ENCODE measurements at places on chromosomes 7 and 10.

DNA sequence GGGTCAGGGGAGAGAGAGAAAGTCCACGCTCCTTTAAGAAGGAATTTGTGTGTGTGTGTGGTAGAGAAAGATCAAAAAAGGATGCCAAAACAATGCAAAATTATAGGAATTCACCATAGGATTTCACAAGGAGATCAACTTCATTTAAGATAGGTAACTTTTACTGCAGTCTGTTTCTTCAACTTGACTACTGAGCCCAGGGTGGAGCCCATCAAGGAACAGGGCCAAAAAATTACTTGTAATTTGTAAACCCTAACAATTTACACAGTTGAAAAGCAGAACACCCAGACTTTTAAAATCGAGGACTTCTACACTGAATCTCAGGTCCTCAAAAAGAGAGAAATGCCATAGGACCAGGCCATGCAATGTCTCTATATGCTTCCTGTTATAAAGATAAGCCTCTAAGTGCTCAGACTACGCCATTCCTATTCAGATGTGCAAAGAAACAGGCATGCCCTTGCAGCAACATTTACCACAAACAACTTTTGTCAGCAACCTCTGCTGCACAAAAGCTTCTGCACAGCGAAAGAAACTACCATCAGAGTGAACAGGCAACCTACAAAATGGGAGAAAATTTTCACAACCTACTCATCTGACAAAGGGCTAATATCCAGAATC is 10.6 kb upstream of the GIMAP4 start:
- no peak for DNase-seq

- no peak for DNase-seq
Observed at GRCh38 chr10:83954193-83954799, 185.0 kb upstream of the GHITM start.

- peak; percentile 16 for DNase-seq
Observed at GRCh38 chr7:135320268-135320667, 86.6 kb downstream of the STRA8 start.

GRCh38 chr7:5296015-5296610 is 13.4 kb downstream of the SLC29A4 start:
- no peak for DNase-seq

- no peak for DNase-seq
Observed at GRCh38 chr10:71835671-71836595, 15.1 kb downstream of the PSAP start.

DNA sequence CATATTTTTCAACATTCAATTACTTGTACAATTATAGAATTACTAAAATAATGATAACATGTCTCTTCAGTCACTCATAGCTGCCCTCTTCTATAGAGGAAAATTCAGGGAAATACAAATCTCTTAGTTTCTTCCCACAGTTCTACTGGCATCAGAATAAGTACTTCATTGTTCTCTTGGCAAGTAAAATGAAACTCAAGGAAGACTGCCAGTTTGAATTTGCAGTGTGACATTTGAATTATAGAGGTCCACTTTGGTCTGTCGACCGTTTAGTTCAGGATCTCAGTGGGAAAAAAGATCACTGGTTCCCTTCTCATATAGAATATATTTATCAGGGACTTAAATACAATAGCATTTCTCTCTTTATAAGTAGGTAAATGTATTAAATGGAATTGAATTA is 114.5 kb downstream of the PON1 start:
- DNase-seq, result no peak

- DNase-seq, result no peak
Observed at GRCh38 chr10:76542307-76542930, 1095.2 kb downstream of the KCNMA1 start.

GRCh38 chr10:31274310-31274709 is 44.7 kb upstream of the ZEB1 start:
- DNase-seq, result no peak

DNA sequence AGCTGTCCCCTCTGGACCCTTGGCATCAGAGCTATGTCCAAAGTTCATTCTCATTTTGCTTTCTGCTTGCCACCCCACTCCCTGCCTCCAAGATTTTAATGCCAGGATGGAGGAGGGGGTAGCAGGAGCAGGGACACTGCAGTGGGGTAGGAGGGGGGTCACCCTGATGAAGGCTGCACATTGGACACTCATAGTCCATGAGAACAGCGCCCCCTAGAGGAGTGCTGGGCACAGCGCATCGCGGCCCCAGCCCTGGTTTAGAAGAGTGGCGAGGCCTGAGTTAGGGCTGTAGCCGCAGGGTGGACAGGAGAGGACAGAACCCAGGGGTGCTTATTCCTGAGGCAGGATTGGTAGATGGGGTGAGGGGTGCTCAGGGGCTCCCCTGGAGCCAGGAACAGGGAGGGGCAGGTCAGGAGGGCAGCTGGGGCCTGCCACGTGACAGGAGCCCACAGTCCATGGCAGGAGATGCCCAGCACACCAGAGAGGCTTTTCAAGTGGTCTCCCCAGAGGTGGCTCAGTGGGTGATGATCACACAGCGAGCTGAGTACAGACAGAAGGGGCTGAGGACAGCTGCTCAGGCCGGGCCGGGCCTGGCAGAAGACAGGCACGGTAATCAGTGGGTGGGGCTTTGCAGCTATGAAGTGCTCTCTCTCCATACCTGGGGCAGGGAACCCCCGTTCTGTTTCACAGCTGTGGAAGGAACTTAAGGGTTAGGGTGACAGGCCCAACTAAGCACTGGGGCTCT is 71.4 kb downstream of the NEURL1 start:
- DNase-seq, result no peak

- DNase-seq, result no peak
Observed at GRCh38 chr10:5794236-5794635, 19.0 kb downstream of the GDI2 start.

DNA sequence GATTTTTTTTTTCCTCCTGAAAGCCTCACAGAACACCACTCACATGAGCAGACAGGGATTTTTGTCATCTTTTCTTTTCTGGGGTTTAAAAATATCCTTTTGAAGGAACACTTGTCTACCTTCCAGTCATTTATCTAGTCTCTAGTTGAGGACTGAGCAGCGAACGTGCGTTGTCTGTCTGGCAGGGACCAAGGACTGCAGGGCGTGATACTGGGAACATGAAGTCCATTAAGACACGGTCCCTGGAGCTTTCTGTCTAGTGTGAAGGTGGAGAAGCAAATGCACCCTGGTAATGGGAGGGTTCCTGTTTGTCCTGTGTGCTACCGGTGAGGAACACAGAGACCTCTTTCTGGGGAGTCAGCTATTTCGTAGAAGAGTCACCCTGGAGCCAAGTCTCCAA is 207.4 kb downstream of the TMEM178B start:
- DNase-seq, result no peak

DNA sequence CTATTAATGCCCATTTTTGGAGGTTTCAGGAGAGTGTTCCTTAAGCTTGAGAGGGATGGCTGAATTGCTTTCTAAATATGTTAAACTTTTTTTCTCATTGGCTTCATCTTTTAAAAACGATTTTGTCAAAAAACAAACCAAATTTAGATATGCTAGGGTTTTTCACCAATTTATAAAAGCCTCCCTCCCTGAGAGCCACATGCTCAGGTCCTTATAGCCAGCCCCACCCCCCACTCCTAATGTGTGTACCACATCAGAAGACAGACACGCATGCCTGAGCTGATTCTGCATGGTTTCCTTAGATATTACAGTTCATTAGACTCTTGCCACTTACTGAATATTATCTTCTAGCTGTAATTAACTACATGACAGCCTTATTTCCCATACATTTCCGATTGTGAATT is 2.0 kb downstream of the CUL1 start:
- DNase-seq, result no peak

DNA sequence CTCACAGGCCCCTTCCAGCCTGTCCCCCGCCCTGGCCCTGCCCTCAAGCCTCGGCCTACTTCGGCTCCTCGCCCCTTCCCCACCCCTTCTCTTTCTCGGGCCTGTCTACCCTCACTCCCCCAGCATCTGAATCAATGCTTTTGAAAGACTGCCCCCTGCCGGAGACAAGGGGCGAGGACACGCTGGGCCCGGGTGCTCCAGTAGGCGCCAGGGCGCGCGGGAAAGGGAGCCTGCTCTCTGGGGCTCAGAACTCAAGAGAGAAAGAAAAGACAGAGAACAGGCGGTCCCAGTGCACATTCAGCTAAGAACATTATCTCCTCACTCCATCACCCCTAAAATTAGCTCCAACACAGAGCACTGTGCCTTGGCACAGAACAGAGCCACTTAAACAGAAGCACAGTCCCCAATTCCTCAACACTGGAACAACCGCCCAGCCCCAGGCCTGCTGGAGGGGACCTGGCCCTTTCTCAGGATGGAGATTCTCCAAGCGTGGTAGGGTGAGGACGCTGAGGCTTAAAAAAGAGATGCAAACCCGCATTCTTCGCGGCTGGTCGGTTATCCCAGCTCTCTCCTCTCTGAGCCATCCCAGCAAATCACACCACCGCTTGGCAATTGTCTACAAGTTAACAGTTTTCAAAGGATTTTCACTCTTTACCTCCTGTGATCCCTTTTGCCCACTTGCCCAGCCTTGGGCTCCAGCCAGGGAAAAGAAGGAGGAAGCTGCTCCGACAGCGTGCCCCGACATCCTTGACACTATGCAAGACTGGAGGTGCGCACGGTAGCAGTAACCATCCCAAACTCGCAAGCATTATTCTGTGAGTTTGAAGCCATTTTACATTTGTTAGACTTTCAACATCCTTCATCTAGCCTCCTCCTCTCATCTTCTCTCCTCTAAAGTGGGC is 2.1 kb downstream of the GIGYF1 start:
- peak; percentile 68 for DNase-seq

- DNase-seq, result no peak
Observed at GRCh38 chr10:95880704-95881103, 27.1 kb upstream of the CC2D2B start.

DNA sequence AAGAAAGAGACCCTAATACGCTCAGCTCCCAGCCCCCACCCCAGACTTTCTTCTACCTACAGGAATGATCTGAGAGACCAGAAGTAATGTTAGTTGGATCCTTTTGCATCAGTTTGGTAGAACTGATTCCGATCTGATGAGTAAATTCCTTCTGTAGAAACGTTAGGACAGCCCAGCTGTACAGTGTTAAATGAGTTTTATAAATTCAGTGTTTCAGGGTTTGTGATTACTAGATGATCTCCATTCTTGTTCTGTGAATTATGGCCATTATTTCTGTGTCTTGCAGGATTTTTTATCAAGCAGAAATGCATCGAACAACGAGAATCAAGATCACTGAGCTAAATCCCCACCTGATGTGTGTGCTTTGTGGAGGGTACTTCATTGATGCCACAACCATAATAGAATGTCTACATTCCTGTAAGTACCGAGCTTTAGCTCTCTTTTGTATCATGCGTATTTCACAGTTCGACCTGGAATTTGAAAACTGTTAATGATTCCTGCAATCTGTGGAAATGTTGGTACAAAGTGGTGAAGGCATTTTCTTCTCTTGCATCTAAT is 5.3 kb downstream of the BMI1 start:
- DNase-seq, result peak; percentile 16

DNA sequence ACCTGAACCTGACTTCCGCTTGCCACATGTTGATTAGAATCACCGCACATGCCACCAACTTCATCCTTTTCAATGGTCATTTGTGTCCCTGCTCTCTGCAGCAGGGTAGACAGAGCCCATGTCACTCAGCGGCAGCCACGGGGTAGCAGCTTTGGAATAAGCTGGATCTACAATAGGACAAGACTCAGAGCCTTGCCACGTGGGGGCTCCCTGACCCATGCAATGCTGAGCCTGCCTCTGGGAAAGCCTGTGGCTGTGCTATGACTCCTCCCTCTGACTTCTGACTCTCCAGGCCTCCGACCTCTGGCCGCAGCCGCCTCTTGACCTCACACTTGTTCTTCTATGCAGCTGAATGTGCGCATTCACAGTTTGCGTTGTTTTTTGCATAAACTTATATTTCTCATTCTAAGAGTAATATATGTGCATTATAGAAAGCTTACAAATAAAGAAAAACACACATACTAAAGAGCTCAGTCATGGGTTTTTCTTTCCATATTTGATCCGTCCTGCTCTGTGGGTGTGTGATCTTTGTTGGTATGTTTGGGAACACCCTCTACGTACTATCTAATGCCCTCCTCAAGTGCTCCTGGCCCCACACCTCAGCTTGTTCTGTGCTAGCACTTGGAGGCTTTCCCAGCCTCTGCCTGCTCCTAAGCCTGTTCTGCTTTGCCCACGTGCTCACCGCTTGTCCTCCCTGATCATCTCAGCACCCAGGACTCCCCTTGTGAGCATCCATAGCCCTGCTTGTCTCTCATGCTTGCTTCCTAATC is 198.0 kb upstream of the MKI67 start:
- peak; percentile 36 for DNase-seq

DNA sequence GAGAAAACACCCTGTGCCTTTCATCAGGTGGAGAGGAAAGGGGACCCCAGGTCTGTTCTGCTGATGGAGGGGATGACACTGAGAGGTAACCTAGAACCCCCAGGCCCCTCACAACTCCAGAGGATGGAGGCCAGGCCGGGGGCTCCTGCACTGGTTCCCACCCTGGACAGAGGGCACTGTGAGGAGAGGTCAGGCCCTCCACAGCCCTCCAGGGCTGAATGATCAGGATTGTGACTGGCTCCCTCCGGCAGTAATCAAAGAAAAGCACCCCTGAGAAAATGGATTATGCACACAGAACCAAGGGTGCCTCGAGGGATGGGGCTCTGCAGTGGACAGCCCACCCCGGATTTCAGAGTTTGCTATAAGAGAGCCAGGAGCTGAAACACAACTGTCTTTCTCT is 502.8 kb downstream of the TCERG1L start:
- DNase-seq, result no peak

DNA sequence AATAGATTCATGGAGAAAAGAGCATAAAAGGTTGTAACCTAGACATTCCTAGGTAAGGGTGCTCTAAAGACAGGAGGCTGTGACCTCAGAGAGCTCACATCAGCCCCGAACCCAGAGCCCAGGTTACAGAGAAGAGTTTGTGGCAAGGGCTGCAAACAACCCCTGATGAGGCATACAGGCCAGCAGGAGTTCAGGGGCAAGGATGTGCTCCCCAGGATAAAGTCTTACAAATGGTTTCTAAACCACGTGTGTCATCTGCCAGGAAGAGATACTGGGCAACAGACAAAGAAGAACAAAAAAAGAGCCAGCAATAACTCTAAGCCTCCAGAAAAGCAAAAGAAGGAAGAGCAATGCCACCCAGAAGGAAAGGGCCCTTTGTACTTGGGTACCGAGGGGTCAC is 27.7 kb downstream of the NCAPG2 start:
- no peak for DNase-seq

- DNase-seq, result no peak
Observed at GRCh38 chr7:18900236-18900635, 217.2 kb downstream of the TWIST1 start.

- DNase-seq, result no peak
Observed at GRCh38 chr7:132307465-132307864, 268.8 kb downstream of the PLXNA4 start.

- no peak for DNase-seq
Observed at GRCh38 chr10:37721100-37721499, 136.3 kb downstream of the ZNF248 start.

- DNase-seq, result peak; percentile 52
Observed at GRCh38 chr7:26686448-26686981, 177.9 kb downstream of the SKAP2 start.

GRCh38 chr10:86960003-86960862 is 1.8 kb downstream of the SNCG start:
- no peak for DNase-seq

- DNase-seq, result no peak
Observed at GRCh38 chr7:131157530-131158243, 170.0 kb upstream of the MKLN1 start.

GRCh38 chr7:44563171-44563679 is 10.5 kb downstream of the DDX56 start:
- DNase-seq, result no peak

Measured in large intestine (tissue), 12 donors.